ENCODE measurements at places on chromosomes 4 and X.

DNA sequence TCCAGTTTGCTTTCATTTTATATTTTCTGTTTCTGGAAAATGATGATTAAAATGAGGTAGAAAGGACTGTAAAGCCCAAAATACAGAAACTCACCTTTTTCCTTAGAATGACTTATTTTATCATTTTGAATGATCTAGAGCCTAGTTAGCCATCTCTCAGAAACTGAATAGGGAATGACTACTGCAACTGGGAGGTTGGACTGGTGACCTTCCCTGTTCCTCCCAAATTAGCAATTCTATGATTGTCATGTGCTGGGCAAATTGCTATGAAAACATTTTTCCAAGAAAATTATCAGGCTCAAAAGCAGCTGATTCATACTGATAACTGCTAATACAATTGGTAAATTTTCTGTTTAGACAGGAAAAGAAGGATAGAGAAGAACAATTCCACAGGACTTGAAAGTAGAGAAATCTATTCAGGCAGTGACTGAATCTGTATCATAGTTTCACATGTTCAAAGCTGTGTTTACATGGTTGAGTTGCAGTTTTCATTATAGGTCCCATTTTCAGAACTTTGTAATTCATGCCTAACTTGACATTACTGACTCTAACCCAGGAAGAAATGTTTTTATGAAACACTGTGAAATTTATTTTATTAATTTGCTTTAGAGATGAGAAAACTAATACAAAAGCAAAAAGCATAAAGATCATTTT lies 43.4 kb upstream of the SEC24B start:
- DNase-seq, result no peak

GRCh38 chr4:172868271-172868670 lies 300.3 kb upstream of the GALNT7 start:
- DNase-seq, result no peak

DNA sequence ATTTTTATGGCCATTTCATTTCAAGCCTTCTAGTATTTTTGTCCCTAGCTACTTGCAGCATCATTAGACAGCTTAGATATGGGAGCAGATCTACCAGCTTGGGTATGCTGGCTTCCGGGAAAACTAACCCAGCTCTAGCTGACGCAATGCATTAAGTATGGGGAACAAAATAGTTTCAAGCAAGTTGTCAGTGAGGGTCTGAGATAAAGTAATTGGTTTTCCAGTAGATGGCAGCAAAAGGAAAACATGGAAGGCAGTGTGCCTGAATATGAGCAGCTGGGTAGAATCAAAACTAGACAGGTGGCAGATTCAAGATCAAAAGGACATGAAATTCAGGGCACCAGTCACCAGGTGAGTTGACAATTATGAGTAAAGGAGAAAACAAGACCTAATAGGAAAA lies 340.9 kb upstream of the CTSO start:
- peak; percentile 61 for DNase-seq

DNA sequence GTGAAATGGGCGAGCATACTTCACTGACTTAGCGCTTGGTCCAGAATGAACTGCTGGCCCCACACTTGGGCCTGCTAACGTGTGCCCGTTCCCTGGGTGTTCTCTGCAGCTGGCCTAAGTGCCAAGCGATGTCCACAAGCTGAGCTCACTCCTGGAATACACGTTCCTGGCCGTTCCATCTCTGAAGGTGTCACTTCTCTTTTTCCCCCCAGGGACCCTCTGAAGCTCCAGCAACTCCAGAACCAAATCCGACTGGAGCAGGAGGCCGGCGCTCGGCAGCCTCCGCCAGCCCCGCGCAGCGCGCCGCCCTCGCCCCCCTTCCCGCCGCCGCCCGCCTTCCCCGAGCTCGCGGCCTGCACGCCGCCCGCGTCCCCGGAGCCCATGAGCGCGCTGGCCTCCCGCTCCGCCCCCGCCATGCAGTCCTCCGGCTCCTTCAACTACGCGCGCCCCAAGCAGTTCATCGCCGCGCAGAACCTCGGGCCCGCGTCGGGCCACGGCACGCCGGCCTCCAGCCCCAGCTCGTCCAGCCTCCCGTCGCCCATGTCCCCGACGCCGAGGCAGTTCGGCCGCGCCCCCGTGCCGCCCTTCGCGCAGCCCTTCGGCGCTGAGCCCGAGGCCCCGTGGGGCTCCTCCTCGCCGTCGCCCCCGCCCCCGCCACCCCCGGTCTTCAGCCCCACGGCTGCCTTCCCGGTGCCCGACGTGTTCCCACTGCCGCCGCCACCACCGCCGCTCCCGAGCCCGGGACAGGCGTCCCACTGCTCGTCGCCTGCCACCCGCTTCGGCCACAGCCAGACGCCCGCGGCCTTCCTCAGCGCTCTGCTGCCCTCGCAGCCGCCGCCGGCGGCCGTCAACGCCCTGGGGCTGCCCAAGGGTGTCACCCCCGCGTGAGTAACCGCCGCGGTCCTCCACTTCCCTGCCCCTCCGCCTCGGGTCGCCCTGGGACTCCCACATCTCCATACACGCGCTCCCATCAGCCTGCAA lies 132.3 kb downstream of the CBR4 start:
- DNase-seq, result no peak

- DNase-seq, result no peak
These were observed 496.9 kb upstream of the DIPK2B start for GRCh38 chrX:45697591-45697990.

DNA sequence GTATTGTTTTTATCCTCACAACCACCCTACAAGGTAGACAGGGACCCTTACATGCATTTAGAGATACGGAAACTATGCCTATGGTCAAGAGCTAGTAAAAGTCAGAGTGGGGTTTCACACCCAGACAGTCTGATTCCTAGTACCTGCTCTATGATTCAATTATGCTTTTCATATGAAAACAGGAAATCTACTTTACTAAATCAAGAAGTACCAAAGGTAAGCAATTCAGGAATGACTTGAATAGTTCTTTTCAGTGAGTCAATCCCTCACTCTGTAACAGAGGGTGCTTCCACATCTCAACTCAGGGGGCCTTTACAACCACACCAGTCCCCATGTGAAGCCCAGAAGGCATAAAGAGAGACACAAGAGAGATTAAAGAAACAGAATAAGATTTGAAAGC lies 191.4 kb downstream of the PPP3CA start:
- DNase-seq, result no peak

DNA sequence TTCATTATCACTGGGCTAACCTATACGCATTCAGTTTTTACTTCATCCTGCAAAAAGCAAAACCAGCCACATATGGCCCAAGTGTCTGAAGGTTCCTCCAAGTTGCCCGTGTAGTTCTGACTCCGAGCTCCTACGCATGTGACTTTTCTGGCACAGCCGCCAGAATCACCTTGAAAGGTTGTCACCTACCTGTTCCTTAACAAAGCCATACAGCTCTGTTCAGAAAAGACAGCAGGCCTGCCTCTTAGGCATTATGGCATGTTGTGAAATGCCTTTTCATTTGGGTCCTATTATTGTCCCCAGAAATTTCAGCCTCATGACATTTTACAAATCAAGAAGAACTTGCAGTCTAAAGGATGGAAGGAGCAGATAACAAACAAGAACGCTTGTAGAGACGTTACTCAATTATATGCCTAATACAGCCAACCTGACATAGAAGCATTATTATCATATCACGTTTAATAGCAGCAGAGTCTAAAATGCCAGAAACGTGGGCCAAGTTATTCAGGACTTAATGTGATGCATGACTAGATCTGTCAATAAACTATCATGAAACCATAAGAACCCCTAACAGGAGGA lies 118.5 kb downstream of the RBM47 start:
- DNase-seq, result no peak

GRCh38 chr4:35125995-35126712 lies 1118.2 kb downstream of the ARAP2 start:
- DNase-seq, result peak; percentile 17

DNA sequence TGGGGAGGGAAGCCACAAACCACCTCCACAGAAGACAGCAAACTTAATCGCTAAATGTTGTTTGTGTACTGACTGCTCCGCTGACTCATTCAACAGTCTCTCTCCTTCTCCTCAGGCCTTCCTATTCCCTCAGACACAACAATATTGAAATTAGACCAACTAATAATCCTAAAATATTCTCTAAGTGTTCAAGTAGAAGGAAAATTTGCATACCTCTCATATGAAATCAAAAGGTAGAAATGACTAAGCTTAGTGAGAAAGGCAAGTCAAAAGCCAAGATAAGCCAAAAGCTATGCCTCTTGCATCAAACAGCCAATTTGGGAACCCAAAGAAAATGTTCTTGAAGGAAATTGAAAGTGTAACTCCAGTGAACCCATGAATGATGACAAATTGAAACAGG lies 75.7 kb upstream of the ARHGAP24 start:
- no peak for DNase-seq

DNA sequence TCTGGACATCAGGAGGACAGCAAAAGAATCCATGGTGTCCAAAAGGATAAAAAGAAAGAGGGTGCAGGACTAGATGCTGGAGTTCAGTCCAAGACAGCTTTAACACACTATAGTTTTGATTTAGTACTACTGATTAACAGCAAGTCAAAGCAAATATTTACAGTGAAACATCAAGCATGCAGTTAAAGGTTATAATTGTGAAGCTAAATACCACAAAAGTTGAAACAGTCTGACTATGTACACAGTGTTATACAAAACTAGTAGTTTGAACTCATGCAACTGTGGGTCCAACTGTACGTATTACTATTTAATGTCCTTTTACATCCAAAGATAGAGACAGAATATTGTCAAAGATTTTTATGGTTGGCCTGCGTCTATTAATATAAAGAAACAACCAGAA lies 57.6 kb downstream of the CHIC2 start:
- no peak for DNase-seq

DNA sequence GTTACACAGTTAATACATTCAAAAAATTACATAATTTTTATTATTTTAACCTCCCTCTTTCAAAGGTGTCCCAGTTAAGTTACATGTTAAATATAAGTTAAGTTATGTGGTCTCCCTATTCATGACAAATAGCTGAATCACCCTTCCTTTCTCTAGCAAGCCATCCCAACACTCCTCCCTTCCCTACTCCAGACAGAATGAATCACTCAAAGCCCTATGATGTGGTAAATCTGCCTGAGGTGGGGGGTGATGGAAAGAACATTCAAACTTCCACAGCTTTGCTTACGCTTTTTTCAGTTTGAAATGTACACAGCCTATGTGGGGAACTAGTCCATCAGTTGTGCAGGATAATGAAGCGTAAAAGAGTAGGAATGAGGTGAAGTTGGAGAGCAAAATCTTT lies 90.2 kb downstream of the CXCL13 start:
- peak; percentile 23 for DNase-seq

- DNase-seq, result peak; percentile 3
These were observed 142.7 kb downstream of the CPEB2 start for GRCh38 chr4:15144967-15145295.

DNA sequence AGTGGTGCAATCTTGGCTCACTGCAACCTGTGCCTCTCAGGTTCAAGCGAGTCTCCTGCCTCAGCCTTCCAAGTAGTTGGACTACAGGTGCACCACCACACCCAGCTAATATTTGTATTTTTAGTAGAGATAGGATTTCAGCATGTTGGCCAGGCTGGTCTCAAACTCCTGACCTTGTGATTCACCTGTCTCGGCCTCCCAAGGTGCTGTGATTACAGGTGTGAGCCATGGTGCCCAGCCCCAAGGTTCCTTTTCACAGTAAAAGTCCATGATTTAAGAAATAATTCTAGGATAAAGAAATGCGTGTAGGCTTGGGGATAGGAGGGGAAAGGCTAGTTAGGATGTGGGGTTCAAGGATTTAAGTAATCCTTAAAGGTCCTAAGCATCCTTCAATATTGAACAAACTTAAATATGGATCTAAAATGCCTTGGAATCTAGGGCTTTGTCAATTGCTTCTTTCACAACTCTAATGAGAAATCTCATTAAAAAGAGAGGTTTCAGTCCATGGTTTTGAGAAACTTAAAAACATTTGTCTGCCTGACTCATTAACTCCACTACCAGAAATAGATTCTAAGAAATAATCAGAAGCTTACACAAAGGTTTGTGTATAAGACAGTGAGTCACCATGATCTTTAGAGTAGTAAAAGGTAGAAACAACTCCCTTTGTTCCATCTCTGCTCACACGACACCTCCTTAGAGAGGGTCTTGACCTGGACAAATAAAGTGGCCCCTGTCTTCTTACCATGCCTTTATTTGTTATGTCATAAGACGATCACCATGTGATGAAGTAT lies 203.2 kb downstream of the PTTG2 start:
- DNase-seq, result no peak

- no peak for DNase-seq
These were observed 127.2 kb upstream of the PABPC4L start for GRCh38 chr4:134328741-134329140.

DNA sequence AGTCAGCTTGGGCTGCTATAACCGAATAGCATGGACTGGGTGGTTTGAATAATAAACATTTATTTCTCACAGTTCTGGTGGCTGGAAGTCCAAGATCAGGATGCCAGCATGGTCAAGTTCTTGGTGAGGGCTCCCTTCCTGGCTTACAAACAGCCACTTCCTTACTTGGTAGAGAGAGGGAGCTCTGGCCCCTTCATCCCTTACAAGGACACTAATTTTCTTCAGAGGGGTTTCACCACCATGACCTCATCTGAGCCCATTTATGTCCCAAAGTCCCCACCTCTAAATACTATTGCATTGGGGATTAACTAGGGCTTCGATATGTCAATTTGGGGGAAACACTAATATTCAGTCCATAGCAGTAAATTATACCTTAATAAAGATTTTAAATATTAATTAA lies 61.8 kb downstream of the CLNK start:
- peak; percentile 22 for DNase-seq

- no peak for DNase-seq
These were observed 2.0 kb upstream of the PDK3 start for GRCh38 chrX:24463077-24463476.

- no peak for DNase-seq
These were observed 2.0 kb downstream of the CYBB start for GRCh38 chrX:37781814-37782213.

GRCh38 chr4:26020083-26020668 lies 106.2 kb downstream of the SMIM20 start:
- no peak for DNase-seq

GRCh38 chrX:5857232-5857631 lies 371.4 kb downstream of the NLGN4X start:
- DNase-seq, result no peak

DNA sequence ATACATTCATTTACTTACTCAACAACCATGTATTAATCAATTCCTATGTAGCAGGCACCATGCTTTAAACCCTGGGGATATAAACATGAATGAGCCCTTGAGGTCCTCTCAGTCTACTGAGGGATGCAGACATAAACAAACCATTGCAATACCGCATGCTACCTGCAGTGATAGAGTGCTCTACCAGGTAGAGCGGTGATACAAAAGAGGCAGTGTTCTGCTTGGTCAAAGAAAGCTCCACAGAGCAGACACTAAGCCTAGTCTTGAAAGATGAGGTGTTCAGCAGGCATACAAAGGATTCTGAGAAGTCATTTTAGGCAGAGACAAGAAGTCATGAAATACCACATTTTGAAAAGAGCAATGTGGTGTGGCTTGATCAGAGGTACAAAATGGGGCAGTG lies 26.9 kb upstream of the AMOT start:
- peak; percentile 18 for DNase-seq

GRCh38 chr4:110682311-110682710 lies 59.4 kb upstream of the PITX2 start:
- DNase-seq, result no peak

Data from NCI-H82 (cell line).